ENCODE measurements at places on chromosomes 6 and 20.

DNA sequence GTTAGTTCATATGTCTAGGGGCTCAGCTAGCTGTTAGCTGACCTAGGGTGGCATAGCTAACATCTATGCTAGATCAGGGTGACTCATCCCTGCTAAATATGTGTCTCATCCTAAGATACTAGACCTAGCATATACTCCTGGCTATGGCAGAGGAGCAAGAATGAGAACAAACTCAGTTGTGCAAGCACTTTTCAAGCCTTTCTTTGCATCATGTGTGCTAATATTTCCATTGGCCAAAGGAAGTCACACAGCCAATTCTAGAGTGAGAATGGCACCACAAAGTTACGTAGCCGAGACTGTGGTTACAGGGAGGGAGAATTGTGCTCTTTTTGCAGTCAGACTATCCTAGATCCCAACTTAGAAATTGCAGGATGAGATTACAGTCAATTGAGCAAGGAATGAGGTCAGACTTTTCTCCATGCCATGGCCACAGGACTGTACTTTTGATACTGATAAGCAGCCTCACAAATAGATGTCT lies 78.7 kb downstream of the PLCB4 start:
- DNase-seq, result no peak

- peak; percentile 76 for DNase-seq
Observed at GRCh38 chr20:34311118-34312023, 8.2 kb upstream of the AHCY start.

- no peak for DNase-seq
Observed at GRCh38 chr6:144305567-144305966, 20.4 kb downstream of the UTRN start.

- no peak for DNase-seq
Observed at GRCh38 chr6:112205427-112206109, 48.8 kb downstream of the LAMA4 start.

GRCh38 chr20:10578607-10579006 lies 95.2 kb downstream of the JAG1 start:
- DNase-seq, result no peak

GRCh38 chr6:31578184-31579118 lies 3.1 kb downstream of the TNF start:
- DNase-seq, result no peak

DNA sequence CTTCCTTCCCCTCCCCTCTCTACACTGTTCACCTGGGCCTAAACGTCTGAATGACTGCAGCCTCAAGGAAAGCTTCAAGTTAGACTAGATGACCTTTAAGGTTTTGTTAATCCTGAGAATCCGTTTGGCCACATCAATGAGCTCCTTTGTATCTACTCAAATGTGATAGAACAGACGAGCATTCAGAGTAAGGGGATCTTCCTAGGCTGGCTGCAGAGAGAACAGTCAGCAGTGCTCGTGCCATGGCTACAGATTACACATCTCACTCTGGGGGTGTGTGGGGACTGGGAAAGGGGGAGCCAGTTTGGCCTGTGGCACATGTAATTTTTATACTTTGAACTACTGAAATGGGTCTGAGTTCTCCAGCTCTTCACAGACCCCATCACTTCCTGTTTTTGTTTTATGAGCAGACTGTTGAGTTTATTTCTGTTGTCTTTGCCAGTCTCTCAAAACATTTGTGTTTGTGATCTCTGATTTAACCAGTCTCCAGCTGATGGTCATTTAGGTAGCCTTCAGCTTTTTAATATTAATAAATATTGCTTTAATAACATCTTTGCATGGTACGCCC lies 50.9 kb downstream of the KCNS1 start:
- no peak for DNase-seq

DNA sequence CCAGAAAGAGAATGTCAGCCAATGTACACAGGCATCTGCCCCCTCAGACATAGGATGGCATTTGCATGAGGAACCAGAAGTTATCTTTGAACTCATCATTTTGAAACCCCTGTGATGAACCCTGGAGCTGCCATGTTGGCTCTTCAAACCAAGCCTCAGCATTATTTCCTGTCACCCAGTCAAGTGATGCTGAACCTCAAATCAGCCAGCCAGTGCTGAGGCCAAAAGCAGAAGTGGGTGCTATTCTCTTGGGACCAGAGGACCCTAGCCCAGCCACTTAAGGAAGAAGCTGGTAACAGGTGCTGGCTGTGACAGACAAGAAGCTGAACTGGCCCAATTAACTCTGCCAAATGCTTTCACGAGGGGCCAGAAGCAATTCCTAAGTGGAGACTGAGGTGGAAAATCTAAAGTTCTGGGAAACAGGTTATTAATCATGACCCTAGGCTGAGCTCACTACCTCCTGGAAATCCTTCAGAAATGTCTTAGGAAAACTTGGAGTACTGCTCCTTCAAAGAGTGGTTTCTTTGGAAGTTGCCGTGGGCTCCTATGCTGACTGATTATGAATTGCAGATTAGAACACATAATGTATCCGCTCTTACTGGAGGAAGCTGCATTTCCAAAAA lies 4.0 kb downstream of the PKIG start:
- DNase-seq, result no peak

DNA sequence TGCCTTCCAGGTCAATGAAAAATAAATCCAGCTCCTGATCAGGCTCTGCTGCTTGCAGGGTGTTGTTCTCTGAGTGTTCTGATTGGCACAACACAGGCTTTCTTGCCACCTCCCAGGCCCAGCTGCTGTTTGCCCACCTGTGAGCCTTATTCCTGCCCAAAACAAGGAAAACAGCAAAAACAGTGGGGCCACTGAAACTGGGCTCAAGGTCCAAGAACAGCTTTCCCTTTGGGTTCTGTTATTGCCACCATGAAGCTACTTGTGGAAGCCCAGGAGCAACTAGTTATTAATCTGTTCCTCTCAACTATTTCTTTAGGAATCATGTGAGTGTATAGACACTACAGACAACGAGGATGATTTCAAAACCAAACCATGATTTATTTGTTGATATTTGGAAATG lies 159.1 kb downstream of the PLCB1 start:
- DNase-seq, result no peak

DNA sequence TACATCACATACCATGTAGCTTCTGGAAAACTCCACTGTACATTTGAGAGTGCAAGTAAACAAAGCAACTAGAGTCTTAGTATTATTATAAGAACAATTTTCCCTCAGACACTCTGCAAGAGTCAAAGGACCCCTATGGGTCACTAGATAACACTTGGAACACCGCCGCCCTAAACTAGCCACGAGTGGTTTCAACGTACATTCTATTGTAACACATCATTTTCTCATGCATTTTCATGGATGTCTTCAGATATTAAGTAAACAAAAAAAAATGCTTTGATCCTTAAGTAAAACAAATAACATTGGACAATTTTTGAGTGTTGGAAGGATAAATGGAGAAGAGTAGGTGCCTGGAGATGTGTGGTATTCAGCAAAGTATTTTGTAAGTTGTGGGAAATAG lies 3.2 kb upstream of the RNF146 start:
- no peak for DNase-seq

GRCh38 chr6:84902354-84902928 lies 138.0 kb upstream of the TBX18 start:
- no peak for DNase-seq

GRCh38 chr6:149334201-149334600 lies 16.7 kb downstream of the TAB2 start:
- no peak for DNase-seq

DNA sequence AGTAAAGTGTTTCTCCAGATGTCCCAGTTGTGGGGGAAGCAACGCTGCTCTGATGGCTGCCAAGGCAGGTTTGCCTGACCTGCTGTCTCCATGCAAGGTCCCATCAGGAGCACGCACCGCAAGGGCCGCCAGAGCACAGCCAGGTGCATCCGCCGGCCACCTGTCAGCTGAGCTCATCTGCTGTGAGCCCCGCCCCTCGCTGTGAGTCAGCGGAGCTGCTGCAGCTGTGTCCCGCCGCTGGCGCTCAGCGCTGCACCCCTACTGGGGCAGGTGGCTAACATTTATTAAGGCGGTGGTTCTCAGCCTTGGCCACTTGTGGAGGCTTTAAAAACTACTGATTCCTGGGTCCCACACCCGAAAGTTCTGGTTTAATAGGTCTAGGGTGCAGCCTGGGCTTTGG lies 225.7 kb downstream of the UST start:
- DNase-seq, result peak; percentile 60

DNA sequence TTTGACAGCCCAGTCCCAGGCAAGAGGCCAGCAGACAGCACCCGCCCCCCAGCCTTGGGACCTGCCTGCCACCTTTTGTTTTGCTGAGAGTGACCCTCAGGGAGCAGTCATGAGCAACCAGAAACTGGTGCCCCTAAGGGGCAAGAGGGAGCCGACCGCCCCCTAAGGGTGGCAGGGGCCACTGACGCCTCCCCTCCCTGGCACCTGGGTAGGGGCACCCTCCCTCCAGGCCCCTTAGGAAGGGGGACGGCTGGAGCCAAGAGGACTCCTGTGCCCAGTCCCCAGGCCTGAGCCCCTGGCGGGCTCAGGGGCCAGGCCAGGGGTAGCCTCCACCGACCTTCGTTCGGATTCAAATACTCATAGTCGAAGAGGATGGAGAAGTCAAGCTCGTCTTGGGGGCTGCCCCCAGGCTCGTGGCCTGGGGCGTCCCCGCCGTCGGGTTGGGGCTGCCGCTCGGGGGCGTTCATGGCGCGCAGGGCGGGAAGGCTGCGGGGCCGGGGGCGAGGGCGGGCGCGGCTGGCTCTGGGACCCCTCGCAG lies 417 bp downstream of the NFATC2 start:
- no peak for DNase-seq

DNA sequence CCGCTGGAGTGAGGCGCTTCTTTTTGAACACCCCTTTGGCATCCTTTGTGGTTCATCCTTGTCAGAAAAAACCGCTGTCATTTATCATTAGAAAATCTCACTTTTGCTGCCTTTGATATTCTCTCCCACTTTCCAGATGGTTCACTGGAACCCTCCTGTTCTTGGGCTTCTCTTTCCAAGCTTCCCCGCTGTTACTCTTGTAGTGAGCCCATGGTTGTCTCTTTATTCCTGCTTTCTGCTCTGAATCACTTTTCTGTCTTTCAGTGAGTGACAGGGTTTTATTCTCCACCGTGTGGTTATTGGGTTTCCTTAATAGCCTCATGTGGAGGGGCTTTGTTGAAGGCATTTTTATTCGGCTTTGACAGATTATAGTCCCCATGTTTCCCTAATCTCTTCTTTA lies 117.0 kb downstream of the FARS2 start:
- DNase-seq, result no peak

DNA sequence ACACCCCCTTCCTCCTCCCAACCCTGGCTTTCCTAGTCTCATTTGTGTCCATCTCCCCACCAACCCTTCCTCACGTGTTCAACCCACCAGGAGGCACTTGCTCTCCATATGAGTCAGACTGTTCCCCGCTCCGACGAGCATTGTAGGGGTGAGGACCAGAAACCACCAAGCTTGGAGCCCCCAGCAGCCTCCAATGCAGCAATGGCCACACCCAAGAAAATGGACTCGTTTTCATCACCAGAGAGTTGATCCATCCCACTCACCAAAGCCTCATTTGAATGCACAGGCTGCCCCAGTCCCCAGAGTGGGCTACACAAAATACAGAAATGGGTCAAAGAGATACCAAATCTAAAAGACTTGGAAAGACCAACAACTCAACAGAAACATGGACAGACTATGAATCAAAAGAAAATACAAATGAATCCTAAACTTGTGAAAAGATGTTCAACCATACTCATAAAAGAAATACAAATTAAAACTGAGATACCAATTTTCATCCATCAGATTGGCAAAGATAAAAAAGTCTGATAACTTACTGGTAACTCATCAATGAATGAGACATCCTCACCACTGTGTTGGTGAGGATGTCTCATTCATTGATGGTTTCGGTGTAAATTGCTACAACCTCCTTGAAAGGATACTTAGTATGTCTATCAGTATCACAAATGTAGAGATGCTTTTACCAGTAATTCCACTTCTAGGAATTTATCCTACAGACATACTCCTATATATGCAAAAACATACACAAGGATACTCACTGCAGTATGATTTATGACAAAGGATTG lies 68.1 kb downstream of the TRERF1 start:
- no peak for DNase-seq

DNA sequence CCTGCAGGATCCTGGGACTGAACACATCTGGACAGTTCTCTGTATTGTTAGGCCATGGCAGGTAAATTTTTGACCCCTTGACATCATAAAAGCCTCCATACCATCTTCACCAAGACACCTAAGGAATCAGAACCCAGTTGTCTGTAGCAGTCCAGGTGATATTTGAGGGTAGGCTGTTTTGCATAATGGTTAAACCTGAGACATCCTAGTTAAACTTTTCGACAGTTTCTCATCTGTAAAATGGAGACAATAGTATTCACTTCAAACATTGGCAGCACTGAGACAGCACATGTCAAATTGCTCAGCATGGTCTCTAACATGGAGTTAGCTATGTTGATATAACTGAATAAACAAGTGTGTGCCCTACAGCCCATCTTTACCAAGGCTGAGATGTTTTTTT lies 24.8 kb downstream of the C6orf62 start:
- DNase-seq, result no peak

DNA sequence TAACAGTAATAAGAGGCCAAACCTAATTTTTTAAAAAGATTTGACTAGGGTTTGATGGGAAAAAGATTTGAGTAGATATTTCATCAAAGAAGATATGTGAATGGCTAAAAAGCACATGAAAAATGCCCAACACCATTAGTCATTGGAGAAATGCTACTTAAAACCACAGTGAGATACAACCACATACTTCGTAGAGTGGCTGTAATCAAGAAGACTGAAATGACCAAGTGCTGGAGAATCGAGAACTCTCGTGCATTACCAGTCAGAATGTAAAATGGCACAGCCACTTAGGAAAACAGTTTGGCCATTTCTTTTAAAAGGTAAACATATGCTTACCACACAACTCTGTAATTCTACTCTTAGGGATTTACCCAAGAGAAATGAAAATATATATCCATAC lies 175.5 kb downstream of the EYA2 start:
- DNase-seq, result no peak

- DNase-seq, result no peak
Observed at GRCh38 chr6:49457771-49458170, 5.3 kb downstream of the MMUT start.

DNA sequence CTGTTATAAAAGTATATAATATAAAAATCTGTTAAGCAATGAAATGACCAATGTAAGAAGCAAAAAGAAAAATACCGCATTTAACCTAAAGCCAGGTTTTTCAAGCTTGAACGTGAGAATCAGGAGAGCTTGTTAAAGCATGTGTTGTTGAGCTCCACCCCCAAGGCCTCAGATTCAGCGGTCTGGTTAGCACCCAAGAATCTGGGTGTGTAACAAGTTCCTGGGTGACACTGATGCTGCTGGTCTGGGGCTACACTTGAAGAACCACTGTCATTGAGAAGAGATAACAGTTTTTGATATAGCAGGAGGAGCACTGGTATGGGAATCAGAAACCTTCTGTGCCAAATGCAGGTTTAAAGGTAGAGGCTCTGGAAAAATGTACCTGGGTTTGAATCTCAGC lies 154.0 kb downstream of the ID4 start:
- no peak for DNase-seq

DNA sequence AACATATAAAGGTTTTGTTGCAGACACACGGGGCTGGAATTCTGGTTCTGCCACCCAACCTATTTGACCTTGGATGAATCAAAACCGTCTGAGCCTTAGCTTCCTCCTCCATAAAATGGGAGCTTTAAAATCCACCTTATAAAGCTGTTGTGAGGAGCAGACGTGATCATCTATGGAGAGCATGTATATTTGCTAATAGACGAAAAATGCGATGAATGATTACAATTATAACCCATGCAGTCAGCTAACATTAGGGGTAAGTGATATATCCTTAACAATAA lies 586 bp upstream of the NUP153 start:
- no peak for DNase-seq

- no peak for DNase-seq
Observed at GRCh38 chr20:43682446-43682845, 15.5 kb downstream of the MYBL2 start.

Measured in NCI-H1930 (cell line).